ENCODE measurements at places on chromosomes 16 and 17. TPM values are rescaled to one million over a fixed set of nuclear protein-coding genes. Genes with fewer than 3 reads are reported as not detected.

KRTAP4-7 gene
- not detected for total RNA-seq

GRAP gene
- 9.6 TPM for total RNA-seq

ALDH3A1 gene
- 1.1 TPM for total RNA-seq

GRCh38 chr16:49580751-49581303, 207.2 kb downstream of the C16orf78 start:
- no peak for DNase-seq
- H3K27ac ChIP-seq: no peak overlapping the region
- no peaks in the 10 kb centered on the region for H3K4me1 ChIP-seq
- H3K4me3 ChIP-seq: peak overlapping the region; percentile 32
- H3K36me3 ChIP-seq: no peaks in the 10 kb centered on the region
- H3K27me3 ChIP-seq: no peaks in the 10 kb centered on the region

GRCh38 chr16:3161235-3162018, 26.6 kb upstream of the OR1F1 start:
- H3K36me3 ChIP-seq: no peaks in the 10 kb centered on the region
- H3K4me3 ChIP-seq: no peak overlapping the region
- H3K4me1 ChIP-seq: no peaks in the 10 kb centered on the region

GRCh38 chr17:77140878-77141767, at the start of gene SEC14L1:
SEC14L1 (plus strand) TSS chr17:77140969; CDS start chr17:77143597, 2,628 bp downstream.
- peak; percentile 76 for DNase-seq
- H3K4me1 ChIP-seq: peaks cover 29% of the 10 kb centered on the region
- no peaks in the 10 kb centered on the region for H3K36me3 ChIP-seq
- peak within 1 kb of the TSS; percentile 99 for H3K4me3 ChIP-seq
- H3K27me3 ChIP-seq: no peaks in the 10 kb centered on the region

DNA sequence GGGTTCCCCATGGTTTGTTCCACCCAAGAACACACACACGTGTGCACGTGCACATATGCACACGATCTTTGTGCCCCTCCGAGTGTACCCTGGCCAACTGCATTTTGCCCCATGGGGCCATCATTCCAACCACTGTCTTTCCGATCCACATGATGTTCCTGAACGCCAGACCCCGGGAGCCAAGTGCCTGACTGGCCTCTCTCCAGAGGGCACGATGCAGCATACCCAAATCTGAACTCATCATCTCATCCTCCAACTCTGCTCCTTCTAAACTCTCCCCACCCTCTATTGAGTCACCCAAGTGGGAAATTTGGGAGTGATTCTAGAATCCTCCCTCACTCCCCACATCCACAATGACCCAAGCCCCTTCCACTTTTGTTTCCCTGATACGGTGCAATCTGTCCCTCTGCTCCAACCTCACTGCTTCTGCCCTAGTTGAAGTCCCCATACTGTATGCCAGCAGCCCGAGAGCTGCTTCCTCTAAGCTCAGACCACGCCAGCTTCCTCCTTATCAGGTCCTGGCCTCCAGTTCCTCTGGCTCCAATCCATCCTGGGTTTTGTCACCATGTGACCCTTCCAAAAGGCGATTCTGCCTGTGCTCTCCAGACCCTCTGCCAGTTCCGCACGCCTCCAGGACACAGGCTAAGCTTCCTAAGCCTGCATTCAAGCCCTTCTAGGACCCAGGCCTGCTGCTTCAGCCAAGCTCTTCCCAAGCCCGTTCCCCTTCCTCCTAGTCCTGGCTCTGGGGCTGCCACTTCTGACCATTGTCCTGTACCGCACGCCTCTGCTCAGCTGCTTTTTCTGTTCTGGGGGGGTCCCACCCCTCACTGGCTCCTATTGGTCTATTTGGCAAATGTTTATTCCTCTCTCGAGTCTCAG, 10.1 kb upstream of the TMEM208 start:
- H3K27me3 ChIP-seq: no peaks in the 10 kb centered on the region
- H3K27ac ChIP-seq: no peak overlapping the region
- H3K36me3 ChIP-seq: no peaks in the 10 kb centered on the region

DNA sequence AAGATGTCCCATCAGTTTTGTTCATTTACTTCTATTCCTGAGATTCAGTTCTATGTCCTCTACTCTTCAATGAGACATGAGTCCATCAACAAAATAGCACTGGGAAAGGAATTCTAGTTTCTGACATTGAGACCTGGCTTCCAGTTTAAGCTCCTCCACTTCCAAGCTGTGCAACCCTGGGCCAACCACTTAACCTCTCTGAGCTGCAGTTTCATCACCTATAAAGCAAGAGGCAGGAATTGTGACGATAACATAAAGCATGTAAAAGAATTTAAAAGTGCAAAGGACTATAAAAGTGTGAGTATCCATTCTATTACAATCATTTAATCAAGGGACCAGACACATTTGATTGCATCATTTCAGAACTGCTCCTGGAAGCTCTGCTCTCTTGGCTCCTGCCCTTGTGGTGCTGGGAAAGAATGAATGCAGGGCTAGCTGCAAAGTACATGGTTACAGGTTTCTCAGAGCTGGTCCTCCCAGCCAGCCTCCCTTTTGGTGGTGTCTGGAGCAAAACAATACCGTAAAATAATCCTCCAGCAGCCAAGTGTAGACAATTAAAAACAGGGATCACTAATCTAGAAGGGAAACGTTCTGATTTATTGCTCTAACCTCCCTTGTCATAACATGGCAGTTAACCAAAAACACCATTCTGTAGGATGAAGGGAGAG, 113.9 kb downstream of the VPS53 start:
- no peak overlapping the region for H3K4me3 ChIP-seq
- H3K27ac ChIP-seq: peak overlapping the region; percentile 50

DNA sequence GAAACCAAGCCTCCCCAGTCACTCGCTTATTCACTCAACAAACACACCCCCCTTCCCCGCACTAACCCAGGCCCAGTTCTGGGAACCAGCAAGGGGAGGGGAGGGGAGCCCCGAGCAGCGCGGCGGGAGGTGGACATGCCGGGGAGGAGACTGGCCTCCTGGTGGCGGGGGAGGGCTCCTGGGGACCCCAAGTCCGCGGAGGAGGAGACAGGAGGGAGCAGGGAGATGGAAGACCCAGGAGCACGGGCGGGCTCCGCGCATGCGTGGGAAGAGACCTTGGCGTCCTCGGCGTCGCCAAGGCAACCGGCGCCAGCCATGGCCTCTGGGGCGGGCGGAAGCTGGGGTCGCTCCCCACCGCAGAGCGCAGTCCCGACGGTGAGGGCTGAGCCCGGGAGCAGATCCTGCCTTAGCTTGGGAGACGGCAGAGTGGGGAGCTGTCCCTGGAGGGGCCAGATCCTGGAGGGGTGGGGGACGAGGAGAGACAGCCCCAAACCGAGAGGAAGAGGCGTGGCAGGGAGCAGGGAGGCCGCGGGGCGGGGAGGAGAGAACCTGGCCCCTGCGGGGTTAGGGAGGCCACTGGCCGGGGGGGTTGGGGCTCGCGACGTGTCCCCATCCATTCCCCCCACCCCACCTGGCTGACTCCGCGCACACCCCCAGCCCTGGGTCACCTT, at the start of gene PRR29:
Gene PRR29, plus strand, starts transcription at position 302 of the 671 bp plus-strand sequence. Its CDS starts 14 bp downstream, at position 316.
- H3K27ac ChIP-seq: peak within 1 kb of the TSS; percentile 49
- H3K36me3 ChIP-seq: no peaks in the 10 kb centered on the region
- DNase-seq: peak; percentile 77
- H3K4me1 ChIP-seq: peaks cover 17% of the 10 kb centered on the region
- H3K27me3 ChIP-seq: peaks cover 14% of the 10 kb centered on the region

DNA sequence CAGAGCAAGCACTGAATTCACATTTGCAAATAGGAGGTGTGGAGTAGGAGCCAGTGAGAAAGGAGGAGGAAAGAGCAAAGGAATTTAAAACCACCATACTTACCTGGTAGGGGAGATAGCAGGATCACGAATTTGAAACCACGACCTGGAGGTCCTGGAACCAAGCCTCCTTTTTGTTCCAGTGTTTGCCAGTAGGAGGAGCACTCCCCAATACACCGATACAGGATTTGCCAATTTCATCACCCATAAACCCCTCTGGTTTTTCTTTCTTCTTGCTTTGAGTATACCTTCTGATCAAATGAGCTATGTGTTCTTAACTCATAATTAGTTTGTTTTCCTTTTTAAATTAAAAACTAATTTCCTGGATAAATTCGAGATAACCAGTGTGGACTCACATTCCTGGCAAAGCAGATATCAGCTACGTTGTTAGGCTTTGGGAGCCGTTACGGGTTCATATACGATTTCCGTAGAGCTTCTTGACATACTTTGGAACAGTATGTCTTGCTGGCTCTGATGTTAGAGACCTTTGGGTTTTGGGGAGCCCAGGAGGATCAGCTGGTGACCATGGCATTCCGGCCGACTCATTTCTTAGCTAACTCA, 22.7 kb downstream of the BCO1 start:
- no peak for DNase-seq
- no peak overlapping the region for H3K4me3 ChIP-seq
- no peaks in the 10 kb centered on the region for H3K36me3 ChIP-seq

DNA sequence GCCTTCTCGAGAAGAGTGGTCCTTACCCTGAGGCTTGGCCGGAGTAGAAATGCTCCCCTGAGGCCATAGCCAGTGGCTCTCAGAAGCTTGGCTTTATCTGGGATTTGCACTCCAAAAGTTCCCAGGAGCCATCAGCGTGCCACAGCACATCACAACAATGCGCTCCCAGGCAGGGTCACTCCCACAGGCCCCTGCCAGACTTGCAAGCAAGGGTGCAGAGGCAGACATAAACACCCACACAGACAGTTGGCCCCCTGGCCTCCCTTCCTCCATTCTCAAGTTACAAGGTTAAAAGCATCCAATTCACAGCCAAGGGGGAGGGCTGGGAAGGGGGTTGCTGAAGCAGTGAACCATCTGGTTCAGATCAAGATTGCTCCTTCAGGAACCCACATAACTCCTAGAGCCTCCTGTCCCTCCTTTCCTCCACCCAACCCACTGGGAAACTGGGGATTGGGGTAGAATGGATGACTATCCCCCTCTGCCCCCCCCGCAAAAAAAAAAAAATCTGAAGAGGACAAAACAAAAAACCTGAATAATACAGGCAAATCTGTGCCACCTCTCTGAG, 1.8 kb downstream of the ST3GAL2 start:
- H3K4me1 ChIP-seq: peaks cover 60% of the 10 kb centered on the region
- no peak for DNase-seq
- H3K36me3 ChIP-seq: no peaks in the 10 kb centered on the region
- H3K27me3 ChIP-seq: no peaks in the 10 kb centered on the region

GRCh38 chr17:19651451-19652238, 3.1 kb downstream of the ALDH3A2 start:
- H3K4me1 ChIP-seq: peaks cover 51% of the 10 kb centered on the region
- H3K27ac ChIP-seq: peak overlapping the region; percentile 34
- no peaks in the 10 kb centered on the region for H3K27me3 ChIP-seq
- peaks cover 12% of the 10 kb centered on the region for H3K36me3 ChIP-seq

DNA sequence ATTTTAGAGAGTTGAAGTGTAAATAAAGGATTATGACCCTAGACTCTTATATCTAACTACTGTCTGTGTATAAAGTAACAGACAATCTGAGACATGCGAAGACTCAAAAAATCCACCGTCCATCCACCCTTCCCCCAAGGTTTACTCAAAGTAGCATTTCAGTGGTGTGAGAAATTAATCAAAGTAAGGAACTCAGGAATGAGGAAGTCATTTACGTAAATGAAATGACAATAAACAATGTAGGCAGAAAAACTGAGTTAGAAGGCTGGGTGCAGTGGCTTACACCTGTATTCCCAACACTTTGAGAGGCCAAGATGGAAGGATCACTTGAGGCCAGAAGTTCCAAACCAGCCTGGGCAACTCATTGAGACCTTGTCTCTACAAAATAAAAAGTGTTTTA, 19.8 kb upstream of the NTN1 start:
- H3K36me3 ChIP-seq: no peaks in the 10 kb centered on the region
- peaks cover 27% of the 10 kb centered on the region for H3K4me1 ChIP-seq
- no peak overlapping the region for H3K27ac ChIP-seq
- no peak for DNase-seq

DNA sequence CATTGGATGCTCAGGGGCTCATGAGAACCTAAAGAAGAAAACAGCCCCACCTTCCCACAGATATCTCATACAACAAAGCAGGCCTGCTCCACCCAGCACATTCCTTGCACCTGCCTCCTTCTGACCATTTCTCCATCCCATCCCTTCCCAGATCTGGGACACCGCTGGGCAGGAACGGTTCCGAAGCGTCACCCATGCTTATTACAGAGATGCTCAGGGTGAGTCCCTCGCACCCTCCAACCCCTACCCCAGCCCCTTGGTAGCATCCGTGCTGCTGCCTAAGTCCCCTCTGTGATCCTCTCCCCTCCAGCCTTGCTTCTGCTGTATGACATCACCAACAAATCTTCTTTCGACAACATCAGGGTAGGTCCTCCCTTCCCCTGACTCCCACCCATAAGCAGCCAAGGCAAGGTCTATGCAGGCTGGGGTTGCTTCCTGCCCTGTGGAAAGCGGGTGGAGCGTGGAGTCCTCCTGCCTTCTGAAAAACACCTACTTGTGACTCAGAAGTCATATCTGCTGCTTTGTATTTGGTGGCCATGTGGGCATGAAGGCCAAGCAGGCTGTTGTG, 5.4 kb upstream of the NHERF1 start:
- H3K27me3 ChIP-seq: peaks cover 3% of the 10 kb centered on the region
- no peaks in the 10 kb centered on the region for H3K36me3 ChIP-seq
- DNase-seq: peak; percentile 38
- no peak overlapping the region for H3K4me3 ChIP-seq
- H3K27ac ChIP-seq: no peak overlapping the region

DNA sequence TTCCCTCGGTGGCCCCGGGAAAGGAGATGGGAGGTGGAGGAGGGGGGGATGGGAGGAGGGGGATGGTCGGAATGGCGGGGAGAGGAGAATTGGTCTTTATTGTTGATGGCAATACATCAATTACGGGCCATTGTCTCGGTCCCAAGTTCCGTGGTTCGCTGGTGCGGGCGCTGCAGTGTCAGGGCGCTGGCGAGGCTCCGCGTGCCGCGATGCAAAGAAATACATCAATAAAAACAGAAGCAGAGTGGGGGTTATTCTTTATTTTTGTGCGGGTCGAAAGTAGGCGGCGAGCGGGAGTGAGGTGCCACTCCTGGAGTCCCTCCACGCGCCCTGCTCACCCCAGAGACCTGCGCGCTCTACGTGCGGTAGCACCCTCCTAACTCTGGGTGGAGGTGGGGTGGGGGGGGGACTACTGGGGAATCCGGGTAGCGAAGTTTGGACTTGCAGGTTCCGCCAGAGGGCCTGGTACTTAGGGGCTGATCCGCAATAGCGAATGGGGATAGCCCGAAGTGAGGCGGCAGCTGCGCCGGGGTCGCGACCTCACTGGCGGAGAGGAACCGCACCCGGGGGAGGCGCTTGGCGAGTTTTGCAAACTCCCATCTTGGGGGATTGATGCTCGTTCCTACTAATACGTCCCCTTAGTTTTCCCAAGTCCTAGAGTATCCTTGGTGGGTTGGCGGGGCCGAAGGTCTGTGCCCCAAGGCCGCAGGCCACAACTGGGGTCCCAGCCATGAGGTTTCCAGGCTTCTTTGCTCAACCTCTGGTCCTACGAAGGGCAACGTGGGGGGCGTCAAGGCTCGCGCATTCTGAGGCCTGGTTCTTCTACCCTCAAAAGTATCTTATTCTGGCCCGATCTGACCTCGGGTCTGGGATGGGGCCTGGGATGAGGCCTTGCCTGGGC, 3.5 kb upstream of the SALL1 start:
- peaks cover 93% of the 10 kb centered on the region for H3K27me3 ChIP-seq
- H3K4me3 ChIP-seq: no peak overlapping the region
- no peaks in the 10 kb centered on the region for H3K4me1 ChIP-seq
- no peak overlapping the region for H3K27ac ChIP-seq

Data from sigmoid colon (tissue), 7 donors.